ENCODE measurements at places on chromosomes 11 and 22.

DNA sequence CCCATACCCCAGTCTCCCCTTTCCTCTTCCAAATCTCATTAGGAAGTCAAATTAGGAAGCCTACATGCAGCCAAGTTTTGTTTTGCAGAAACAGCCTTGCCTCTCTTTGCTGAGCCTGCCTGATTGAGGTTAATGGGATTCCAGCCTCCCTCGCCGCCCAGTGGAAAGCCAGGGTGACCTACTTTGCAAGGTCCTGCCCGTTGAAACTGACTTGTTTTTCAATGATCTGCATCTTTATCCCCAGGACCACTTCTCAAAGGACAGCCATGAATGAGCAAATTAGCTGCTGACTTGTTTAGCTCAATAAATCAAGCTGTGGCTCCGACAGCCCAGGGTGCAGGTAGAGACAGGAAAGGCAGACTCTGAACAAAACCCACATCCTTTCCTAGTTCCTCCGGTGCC lies 110.4 kb downstream of the RRAS2 start:
- peaks cover 9% of the 10 kb centered on the region for H3K27me3 ChIP-seq
- no peak for DNase-seq
- H3K36me3 ChIP-seq, result no peaks in the 10 kb centered on the region
- no peak overlapping the region for H3K27ac ChIP-seq

DNA sequence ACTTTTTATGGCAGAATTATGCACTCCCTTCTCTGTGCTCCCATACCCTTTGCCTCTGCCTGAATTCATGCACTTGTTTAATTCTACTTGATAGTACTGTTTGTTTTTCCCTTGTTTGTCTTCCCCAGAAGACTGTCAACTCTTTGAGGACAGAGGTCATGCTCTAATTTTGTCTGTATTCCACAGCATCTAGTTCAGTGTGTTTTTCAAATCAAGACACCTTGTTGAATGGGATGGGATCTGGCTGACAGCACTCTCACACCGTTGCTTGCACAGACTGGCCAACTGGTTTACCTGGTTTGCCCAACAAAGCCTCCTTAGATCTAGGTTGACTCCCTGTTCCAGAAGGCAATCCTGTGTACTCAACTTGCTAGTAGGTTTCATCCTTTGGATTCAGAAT lies 121.2 kb upstream of the TIMP3 start:
- H3K27me3 ChIP-seq, result peaks cover 18% of the 10 kb centered on the region
- H3K4me3 ChIP-seq, result no peak overlapping the region
- H3K27ac ChIP-seq, result no peak overlapping the region
- DNase-seq, result no peak
- H3K4me1 ChIP-seq, result no peaks in the 10 kb centered on the region

GRCh38 chr22:19037282-19038163 lies 84.7 kb downstream of the DGCR2 start:
- H3K27ac ChIP-seq, result no peak overlapping the region
- H3K4me1 ChIP-seq, result peaks cover 7% of the 10 kb centered on the region
- DNase-seq, result no peak
- no peak overlapping the region for H3K4me3 ChIP-seq

GRCh38 chr11:12402691-12403120 lies 25.3 kb downstream of the PARVA start:
- no peak overlapping the region for H3K27ac ChIP-seq
- DNase-seq, result no peak
- H3K27me3 ChIP-seq, result no peaks in the 10 kb centered on the region
- H3K4me3 ChIP-seq, result no peak overlapping the region

DNA sequence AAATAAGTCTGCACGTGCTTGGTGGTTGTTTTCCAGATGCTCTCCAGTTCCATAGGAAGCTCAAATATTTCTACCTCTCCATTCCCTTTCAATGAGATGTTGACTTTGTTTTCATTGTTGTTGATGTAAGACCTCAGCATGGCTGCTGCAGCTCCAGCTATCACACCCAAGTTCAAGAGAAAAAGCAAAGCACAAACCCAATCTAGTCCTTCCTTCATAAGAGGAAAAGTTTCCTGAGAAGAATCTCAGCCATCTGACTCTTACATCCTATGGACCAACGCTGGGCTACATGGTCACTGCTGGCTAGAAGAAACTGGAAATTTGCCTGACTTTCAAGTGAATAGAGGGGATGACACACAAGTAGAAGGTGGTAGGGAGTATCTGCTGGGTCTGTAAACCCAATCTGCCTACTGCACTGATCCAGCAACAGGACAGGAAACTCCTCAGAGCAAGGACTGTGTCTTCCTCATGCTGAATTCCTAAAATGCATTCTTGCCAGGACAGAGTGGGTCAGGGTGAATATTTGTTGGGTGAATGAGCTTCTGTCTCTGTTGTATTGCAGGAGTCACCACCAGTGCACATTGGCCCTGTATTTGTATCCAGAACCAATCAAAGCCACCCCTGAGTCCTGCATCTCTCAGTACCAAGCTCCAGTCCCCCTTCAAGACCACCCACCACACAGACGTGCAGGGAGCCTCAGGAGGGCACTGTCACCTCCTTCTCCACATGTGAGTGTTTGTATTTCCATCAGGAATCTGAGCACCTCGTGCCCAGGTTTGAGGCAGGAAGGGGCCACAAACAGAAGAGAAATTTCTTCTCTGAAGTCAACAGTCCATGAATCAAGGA lies 118.0 kb upstream of the IGLL5 start:
- no peak overlapping the region for H3K4me3 ChIP-seq
- H3K36me3 ChIP-seq, result no peaks in the 10 kb centered on the region
- H3K4me1 ChIP-seq, result no peaks in the 10 kb centered on the region
- DNase-seq, result no peak

- no peak for DNase-seq
- H3K36me3 ChIP-seq, result no peaks in the 10 kb centered on the region
- peaks cover 7% of the 10 kb centered on the region for H3K4me1 ChIP-seq
Measured at GRCh38 chr11:32794439-32794838, at the start of gene CCDC73. Gene CCDC73, minus strand, starts transcription at chr11:32794662. Its CDS starts 34,419 bp downstream, at chr11:32760243.

GRCh38 chr11:73326929-73327811 lies 19.1 kb downstream of the ARHGEF17 start:
- H3K36me3 ChIP-seq, result no peaks in the 10 kb centered on the region
- H3K27me3 ChIP-seq, result no peaks in the 10 kb centered on the region
- H3K4me3 ChIP-seq, result no peak overlapping the region
- H3K4me1 ChIP-seq, result no peaks in the 10 kb centered on the region
- H3K27ac ChIP-seq, result no peak overlapping the region
- no peak for DNase-seq

DNA sequence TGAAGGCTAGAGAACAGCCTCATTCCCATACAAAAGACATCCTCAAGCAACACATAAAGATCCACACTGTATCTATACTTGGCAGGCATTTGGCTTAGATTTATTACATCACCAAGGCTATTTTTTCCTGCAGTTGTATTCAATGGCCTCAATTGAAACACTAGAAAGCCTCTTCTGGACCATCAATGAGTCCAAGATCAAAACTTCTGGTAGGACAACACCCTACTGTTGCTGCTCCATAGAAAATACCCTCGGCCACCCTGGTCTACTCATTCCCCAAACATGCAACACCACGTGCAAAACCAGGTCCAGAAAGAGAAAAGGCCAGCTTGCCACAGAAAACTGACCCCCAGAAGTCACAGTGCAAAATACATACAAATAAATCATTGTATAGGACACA lies 56.9 kb upstream of the CADM1 start:
- H3K27ac ChIP-seq, result no peak overlapping the region
- no peaks in the 10 kb centered on the region for H3K36me3 ChIP-seq
- no peaks in the 10 kb centered on the region for H3K27me3 ChIP-seq
- DNase-seq, result no peak
- H3K4me3 ChIP-seq, result no peak overlapping the region

DNA sequence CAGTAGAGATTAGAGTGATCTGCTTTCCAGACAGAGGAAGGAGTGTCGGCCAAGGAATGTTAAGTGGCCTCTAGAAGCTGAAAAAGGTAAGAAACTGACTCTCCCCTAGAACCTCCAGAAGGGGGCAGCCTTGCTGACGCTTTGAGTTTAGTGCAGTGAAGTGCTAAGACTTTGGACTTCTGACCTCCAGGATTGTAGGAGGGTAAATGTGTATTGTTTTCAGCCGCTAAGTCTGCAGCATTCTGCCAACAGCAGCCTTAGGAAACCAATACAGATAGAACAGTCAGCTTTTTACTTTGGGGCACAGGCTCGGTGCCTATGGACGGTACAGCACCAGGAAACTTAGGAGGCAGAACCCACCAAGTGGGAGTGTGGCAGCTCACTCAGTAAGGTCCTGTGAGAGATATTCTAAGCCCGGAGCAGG lies 3.6 kb upstream of the TBC1D22A start:
- no peaks in the 10 kb centered on the region for H3K27me3 ChIP-seq
- H3K36me3 ChIP-seq, result peaks cover 6% of the 10 kb centered on the region
- DNase-seq, result peak; percentile 64
- no peak overlapping the region for H3K27ac ChIP-seq

DNA sequence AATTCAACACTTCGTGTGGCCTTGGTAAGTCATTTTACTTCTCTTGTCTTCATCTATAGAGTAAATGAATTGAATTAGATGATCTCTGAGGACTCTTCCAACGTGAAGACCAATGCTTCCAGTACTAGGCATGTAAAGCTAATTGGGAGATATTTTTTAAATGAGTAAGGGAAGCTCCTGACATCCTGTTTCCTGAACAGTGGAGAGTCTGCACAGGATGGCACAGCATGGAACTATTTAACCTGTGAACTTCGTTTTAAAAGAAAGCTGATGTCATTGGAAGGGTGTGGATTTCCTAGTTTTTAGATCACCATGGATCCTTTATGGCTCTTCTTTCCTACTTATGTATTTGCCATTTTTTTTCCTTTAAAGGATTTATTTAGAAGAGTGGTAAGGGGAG lies 48.4 kb upstream of the HSD17B12 start:
- peaks cover 69% of the 10 kb centered on the region for H3K27me3 ChIP-seq
- H3K4me1 ChIP-seq, result no peaks in the 10 kb centered on the region
- no peak for DNase-seq
- H3K36me3 ChIP-seq, result no peaks in the 10 kb centered on the region
- no peak overlapping the region for H3K4me3 ChIP-seq
- H3K27ac ChIP-seq, result no peak overlapping the region

DNA sequence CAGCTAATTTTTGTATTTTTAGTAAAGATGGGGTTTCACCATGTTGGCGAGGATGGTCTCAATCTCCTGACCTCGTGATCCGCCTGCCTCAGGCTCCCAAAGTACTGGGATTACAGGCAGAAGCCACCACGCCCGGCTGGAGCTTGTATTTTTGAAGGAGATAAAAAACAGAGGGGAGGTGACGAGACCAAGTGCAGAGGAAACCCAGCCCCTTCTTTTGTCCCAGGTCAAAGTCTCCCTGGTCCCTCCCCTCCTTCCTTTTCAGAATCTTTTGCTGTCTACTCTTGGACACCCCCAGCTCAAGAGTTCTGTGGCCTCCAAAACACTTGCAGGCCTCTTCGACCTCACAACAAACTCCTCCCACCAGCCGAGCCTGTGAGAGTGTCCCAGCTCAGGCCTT lies 12.2 kb upstream of the TMEM184B start:
- no peak overlapping the region for H3K27ac ChIP-seq
- no peak for DNase-seq
- peaks cover 6% of the 10 kb centered on the region for H3K27me3 ChIP-seq
- no peaks in the 10 kb centered on the region for H3K4me1 ChIP-seq
- no peak overlapping the region for H3K4me3 ChIP-seq
- no peaks in the 10 kb centered on the region for H3K36me3 ChIP-seq

- peaks cover 54% of the 10 kb centered on the region for H3K4me1 ChIP-seq
- peak within 1 kb of the TSS; percentile 90 for H3K27ac ChIP-seq
- DNase-seq, result peak; percentile 96
- no peaks in the 10 kb centered on the region for H3K36me3 ChIP-seq
Measured at GRCh38 chr11:65111744-65112545, at the start of gene TM7SF2. Gene TM7SF2, plus strand, starts transcription at chr11:65111872. Its CDS starts 144 bp downstream, at chr11:65112016.

DNA sequence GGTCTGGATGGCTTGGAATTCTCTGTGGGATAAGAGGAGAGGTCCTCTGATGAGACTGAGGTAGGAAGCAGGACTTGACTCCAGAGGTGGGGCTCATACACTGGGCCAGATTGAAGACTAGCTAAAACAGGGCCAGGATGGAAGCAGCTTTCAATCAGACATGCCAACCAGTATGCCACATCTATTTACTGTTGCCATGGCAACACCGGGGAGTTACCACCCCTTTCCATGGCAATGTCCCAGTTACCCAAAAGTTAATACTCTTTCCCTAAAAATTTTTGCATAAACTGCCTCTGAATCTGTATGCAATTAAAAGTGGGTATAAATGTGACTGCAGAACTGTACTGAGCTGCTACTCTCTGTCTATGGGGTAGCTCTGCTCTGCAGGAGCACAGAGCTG lies 247.5 kb upstream of the ZBED5 start:
- H3K27ac ChIP-seq, result no peak overlapping the region
- no peak for DNase-seq
- H3K4me3 ChIP-seq, result no peak overlapping the region
- no peaks in the 10 kb centered on the region for H3K36me3 ChIP-seq

DNA sequence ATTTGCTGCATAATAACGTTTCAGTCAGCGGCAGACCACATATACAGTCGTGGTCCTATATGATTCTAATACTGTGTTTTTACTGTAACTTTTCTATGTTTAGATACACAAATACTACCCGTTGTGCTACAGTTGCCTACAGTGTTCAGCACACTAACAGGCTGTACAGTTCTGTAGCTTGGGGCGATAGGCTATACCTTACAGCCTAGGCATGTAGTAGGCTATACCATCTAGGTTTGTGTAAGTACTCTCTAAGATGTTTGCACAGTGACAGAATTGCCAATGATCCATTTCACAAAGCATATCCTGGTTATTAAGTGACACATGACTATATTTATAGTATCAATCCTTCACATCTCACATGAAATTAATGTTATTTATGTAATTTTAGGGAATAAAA lies 78.2 kb downstream of the YAP1 start:
- peaks cover 21% of the 10 kb centered on the region for H3K27me3 ChIP-seq
- no peaks in the 10 kb centered on the region for H3K36me3 ChIP-seq
- H3K4me1 ChIP-seq, result no peaks in the 10 kb centered on the region
- H3K27ac ChIP-seq, result no peak overlapping the region
- no peak overlapping the region for H3K4me3 ChIP-seq

DNA sequence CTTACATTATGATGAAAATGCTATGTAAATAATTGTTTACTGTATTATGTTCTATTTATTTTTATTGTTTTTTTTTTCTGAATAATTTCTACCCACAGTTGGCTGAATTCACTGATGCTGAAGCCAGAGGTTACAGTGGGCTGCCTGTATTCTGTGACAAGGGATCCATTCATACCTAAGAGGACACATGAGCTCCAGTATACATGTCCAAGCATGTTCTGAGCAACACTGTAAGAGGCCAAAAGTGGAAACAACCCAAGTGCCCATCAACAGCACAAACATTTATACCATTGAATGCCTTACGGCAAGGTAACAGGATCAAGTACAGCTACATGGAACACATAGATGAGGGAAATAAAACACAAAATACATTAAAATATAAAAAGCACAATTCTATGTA lies 1.4 kb upstream of the SRSF8 start:
- peaks cover 7% of the 10 kb centered on the region for H3K27me3 ChIP-seq
- peaks cover 24% of the 10 kb centered on the region for H3K4me1 ChIP-seq
- H3K36me3 ChIP-seq, result peaks cover 5% of the 10 kb centered on the region
- H3K27ac ChIP-seq, result no peak overlapping the region

Measured in activated T-cell treated with anti-CD3 and anti-CD28 coated beads, Interleukin-2, amount 50 U/mL, for 72 hours (primary cell).